ENCODE measurements at places on chromosomes 2 and 18. TPM values are rescaled to one million over a fixed set of nuclear protein-coding genes. Genes with fewer than 3 reads are reported as not detected.

DNA sequence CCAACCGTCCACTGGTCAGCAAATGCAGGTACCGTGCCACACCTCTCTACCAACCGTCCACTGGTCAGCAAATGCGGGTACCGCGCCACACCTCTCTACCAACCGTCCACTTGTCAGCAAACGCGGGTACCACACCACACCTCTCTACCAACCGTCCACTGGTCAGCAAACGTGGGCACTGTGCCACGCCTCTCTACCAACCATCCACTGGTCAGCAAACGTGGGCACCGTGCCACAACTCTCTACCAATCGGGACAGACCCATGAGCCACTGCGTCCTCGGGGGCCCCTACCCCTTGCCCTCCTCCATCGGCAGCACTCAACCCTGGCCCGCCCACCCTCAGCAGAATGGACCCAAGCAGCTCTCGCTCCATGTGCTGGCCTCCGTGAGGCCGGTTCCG is 226.4 kb upstream of the SALL3 start:
- DNase-seq = no peak

DNA sequence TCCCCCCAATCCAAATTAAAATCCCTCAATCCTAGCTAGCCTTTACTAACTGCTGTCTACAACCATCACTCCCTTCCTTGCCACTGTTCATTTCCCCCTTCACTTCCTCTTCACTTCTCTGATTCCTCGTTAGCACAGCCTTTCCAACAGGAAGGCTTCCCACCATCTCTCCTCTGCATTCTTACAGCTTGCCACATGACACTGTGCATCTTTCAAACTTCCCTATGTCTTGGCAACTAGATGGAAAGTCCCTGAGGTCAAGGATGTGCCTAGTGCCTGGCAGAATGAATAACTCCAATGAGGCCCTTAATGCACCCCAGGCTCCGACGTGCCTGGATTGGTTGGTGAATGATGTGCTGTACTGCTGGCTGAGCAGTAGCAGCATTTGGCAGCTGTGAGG is 15.2 kb downstream of the SAP130 start:
- DNase-seq = no peak

DNA sequence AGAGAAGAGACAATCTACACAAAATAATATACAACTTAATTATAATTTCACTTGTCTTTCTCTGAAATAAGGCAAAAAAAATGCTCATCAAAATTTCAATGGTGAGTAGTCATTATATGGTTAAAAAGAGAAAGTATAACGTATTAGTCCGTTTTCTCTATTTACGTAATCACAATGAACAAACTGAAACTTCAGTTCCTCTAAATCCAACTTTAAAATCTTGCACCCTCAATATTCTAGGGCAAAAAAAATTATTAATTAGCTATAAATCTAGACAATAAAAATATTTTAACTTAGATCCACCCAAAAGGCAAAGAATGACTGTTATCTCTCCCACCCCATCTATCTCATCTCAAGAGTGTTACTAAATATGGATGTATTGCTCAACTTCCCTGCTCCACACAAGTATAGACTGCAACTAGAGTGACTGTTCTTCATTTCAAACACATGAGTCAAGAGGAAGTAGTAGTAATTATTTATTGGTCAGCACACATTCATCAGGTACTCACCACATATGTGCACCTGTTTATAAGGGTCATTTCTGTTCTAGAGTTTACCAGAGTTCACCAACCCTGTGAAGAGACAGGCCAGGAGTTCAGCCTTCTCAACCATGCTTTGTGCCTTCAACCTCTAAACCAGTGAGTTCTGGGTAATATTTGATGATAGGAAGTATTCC is 36.4 kb downstream of the STK39 start:
- peak; percentile 93 for DNase-seq

GRCh38 chr2:75894170-75894569 is 183.5 kb upstream of the GCFC2 start:
- no peak for DNase-seq

GRCh38 chr2:234967201-234967869 is 15.5 kb downstream of the SH3BP4 start:
- no peak for DNase-seq

DNA sequence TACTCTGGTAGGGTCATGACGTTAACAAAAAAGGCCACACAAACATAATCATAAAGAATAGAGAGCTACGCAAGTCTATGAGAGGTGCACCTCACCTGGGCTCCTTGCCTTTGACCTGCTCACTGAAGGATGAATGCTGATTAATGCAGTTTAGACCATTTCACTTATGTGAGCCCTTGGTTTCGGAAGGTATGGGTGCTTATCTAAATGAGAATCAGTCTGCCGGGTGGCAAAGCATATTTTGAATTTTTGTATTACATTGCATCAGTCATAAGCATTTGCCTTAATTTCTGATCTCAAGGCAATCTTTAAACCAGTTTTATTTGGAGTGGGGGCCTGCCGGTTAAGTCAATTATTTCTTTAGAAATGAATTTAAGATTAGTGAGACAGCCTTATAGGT is 42.8 kb downstream of the SLC9A4 start:
- DNase-seq = no peak

DNA sequence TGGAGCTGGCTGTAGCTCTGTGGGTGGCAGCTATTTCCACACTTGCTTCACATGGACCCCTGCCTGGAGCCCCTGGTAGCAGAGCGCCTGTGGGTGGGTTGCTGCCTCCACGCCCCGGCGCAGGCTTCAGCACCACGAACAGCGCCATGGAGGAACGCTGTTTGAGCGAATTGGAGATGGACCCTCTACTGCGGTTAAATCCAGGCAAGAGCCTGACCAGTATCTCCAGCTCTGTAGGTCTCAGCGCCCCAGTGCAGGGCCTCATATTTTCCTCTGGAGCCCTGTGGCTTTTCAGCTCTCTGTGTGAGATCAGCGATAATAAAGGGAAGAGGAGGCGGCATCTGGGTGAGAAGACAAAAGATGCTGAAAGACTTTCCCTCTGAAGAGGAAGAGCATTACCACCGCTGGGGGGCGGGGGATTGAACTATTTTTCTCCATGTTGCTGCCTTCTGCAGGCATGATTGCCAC is 12.0 kb downstream of the ONECUT2 start:
- no peak for DNase-seq

GRCh38 chr2:233407771-233408181 is 53.5 kb downstream of the DGKD start:
- DNase-seq = no peak

GRCh38 chr2:52934323-52934898 is 833.2 kb upstream of the CHAC2 start:
- DNase-seq = peak; percentile 58

DNA sequence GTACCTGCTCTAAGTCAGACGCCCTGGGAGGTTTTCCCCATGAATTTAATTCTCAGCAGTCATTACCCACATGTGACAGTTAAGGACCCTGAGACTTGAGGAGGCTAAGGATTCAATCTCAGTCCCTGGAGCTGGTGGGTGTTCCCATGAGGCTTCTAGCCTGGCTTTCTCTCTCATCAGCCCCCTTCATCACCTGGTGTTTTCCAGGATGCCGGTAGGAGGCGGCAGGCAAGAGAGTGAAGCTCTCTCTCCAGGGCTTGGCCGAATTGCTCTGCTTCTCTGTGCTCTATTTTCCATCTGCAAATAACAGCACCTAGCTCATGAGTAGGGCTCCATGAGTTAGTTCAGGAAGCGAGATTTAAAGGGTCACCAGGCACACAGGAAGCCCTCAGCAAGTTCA is 241.9 kb downstream of the PTPRM start:
- DNase-seq = no peak

GRCh38 chr18:13626544-13626908 is 99.8 kb downstream of the FAM210A start:
- DNase-seq = no peak

- no peak for DNase-seq
Measured at GRCh38 chr2:170180031-170180566, 2.2 kb downstream of the MYO3B start.

- no peak for DNase-seq
Measured at GRCh38 chr2:60679036-60679780, 76.9 kb upstream of the PAPOLG start.

DNA sequence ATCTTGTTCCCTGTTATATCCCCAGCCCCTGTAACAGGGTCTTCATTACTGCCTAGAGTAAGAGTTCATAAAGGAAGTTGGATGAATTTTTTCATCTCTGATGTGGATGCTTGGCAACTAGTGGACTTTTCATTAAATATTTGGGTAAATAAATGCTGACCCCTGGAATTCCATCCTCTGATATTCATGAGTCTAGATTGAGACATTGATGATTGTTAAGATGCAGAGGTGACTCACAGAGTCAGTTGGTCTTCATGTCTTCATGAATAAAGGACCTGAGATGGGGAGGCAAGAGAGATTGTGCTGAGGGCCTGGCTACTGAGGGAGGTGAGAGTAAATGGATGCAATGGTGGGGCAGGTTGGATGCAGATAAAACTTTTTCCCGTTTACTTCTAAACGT is 132.7 kb upstream of the NT5C1B start:
- peak; percentile 19 for DNase-seq

- peak; percentile 39 for DNase-seq
Measured at GRCh38 chr2:210503001-210503623, 26.6 kb upstream of the LANCL1 start.

- DNase-seq = no peak
Measured at GRCh38 chr2:15758848-15759247, 167.2 kb downstream of the DDX1 start.

DNA sequence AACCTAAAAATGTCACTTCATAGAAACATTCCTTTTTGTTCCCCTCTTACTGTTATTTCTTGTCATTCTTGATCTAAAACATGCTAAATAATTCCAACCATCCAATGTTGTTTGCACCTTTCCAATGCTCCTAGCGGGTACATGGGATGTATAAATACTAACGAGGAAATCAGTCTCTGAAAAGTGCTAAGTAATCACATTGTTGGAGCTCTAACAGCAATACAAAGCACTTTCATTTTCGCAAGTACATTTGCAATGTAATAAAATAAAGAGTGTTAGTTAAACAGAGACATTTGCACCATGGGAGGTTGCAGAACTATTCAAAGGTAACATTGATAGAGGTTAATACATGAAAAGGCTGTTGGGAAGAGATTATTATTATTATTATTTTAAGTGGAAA is 286.2 kb upstream of the ACVR2A start:
- DNase-seq = no peak

DNA sequence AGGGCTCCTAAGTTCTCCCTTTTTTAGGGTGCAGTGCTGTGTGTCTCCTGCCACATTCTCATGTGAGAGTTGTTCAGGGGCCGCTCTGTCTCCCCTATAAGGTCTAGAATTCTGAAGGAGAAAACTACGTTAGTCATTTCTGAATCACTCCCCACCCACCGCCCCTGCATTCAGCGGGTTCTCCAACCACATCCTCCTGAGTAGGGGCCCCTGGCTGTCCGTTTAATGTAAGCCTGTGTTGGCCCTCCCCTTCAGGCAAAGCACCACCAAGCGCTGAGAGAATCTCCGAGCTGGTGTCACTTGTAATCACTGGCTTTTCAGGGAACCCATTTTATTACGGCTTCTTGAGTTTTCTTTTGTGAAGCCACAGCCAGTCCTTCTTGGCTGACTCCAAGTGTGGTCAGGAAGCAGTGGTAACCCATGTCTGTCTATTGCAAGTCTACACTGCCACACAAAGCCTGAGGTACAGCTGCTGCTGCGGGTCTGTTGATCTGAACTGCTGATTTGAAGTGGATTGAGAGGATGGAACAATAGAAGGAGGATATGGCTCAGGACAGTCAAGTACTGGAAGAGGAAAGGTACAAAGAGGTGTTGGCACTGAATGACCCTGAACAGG is 16.9 kb downstream of the LCT start:
- peak; percentile 47 for DNase-seq

DNA sequence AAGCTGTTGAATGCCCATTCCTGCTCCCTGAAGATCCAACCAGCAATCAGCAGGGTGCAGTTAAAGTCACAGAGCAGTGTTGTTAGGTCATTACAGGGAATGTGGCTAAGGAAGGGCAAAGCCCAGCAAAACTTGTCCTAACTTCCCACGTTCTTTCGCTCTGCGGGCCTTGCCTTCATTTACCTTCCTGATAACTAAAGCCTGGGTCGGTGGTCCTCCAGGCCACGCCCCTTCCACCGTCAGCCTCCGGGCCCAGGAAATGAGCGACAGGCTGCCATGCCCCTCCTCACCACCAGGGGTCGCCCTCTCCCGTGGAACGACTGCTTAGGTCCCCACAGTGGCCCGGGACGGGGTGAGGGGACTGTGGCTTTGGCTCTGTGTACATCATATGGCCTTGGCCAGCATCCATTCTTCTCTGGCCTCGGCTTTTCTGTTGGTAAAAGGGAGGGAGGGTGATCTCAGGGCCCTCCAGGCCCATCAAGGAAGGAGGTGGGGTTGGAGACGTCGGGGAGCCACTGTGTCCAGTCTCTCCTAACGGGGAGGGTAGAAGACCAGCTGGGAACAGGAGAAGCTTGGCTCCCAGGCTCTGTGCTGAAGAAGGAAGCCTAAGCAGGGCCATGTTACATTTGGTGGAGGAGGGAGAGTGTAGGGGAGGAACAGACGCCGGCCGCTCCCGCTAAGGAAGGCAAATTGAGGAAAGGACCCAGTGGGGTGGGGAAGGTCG is 2.2 kb downstream of the SH2D6 start:
- DNase-seq = peak; percentile 73

DNA sequence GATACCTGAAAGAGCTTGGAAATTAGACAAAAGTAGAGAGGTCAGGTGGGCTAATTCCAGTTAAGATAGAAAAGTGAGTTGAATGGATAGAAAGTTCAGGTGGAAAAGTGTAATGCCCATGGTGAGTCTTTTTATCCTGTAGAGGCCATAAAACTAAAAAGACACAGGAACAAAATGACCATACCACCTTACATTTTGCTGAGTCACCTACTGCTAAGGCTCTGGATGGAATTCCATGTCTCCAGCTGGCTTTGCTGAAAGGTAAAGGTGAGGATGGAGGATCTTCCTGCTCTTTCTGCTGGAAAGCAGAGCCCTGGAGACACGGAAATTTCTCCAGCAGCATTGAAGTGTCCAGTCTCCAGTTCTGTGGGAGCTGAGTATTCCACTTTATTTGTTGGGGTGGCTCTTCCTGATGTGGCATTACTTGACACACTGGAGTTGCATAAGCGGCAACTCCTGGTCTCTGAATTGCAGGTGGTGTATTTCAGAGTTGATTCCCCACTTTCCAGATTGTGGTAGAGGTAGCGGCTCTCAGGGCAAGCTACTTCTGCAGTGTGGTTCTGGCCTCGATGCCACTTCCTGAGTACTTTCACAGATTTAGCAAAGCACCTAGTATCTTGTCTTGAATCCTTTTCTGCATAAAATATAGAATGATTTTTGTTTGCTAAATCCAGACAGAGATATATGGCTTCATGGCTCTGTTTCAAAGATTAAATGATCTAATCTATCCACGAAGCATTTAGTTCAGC is 10.7 kb downstream of the IL1RL2 start:
- no peak for DNase-seq

REEP1 gene
- total RNA-seq = 2.5 TPM

PROC gene
- total RNA-seq = 0.64 TPM

FBXO41 gene
- total RNA-seq = 2.2 TPM

SERPINB7 gene
- total RNA-seq = 15.7 TPM

HOXD12 gene
- total RNA-seq = 0.12 TPM

MTHFD2 gene
- 60.5 TPM for total RNA-seq

CNRIP1 gene
- 22.6 TPM for total RNA-seq

SCN3A gene
- total RNA-seq = 0.39 TPM

TSGA10 gene
- 4.8 TPM for total RNA-seq

All from M059J (cell line).